ENCODE measurements at places on chromosomes 7 and 10.

GRCh38 chr7:130768854-130769253 is 34.8 kb upstream of the KLF14 start:
- no peak for DNase-seq

- DNase-seq: no peak
Observed at GRCh38 chr7:28152594-28152993, 28.0 kb downstream of the JAZF1 start.

DNA sequence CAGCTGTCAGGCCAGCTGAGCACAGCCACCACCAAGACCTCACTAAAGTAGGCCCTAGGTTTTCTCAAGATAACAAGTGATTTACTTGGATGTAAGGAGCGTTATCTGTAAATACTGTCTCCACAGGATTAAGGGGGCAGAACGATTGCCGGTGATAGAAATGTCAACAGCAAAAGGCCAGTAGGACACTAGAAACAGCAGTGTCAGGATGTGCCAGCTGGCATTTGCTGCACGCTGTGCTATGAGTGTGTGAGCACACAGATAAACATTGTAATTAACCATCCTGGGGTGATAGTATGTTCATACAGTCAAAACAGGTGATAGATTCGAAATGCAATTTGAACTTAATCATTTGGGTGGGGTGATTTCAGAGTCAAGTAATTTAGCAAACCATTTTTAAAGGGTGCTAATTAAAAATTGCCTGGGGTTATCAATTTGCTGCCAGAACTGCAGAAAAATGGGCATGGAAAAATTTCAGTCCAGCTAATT is 36.3 kb upstream of the NOBOX start:
- no peak for DNase-seq

DNA sequence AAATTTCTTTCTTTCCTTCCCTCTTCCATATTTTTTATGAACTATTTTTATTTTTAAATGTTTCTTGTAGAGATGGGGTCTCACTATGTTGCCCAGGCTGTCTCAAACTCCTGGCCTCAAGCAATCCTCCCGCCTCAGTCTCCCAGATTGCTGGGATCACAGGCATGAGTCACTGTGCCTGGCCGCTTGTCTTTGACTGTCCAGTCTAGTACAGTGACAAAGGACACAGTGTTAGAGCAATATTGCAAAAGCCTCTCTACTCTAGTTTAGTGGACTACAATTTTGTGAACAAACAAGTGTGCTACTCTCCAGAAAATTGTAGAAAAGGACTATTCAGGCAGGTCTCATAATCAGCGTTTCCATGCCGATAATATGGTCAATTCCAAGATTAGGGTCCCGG is 11.0 kb downstream of the CPA4 start:
- no peak for DNase-seq

- no peak for DNase-seq
Observed at GRCh38 chr7:37815671-37816371, 32.6 kb upstream of the NME8 start.

GRCh38 chr10:5184987-5185775 is at the start of gene AKR1C8:
Gene AKR1C8, minus strand, starts transcription at chr10:5185150. Its CDS starts 46 bp downstream, at chr10:5185104.
- no peak for DNase-seq

GRCh38 chr10:17851611-17852010 is 42.5 kb downstream of the MRC1 start:
- DNase-seq: no peak

- DNase-seq: no peak
Observed at GRCh38 chr10:123997486-123998196, 95.8 kb downstream of the CHST15 start.

- DNase-seq: no peak
Observed at GRCh38 chr7:71705217-71705616, 573.3 kb downstream of the GALNT17 start.

DNA sequence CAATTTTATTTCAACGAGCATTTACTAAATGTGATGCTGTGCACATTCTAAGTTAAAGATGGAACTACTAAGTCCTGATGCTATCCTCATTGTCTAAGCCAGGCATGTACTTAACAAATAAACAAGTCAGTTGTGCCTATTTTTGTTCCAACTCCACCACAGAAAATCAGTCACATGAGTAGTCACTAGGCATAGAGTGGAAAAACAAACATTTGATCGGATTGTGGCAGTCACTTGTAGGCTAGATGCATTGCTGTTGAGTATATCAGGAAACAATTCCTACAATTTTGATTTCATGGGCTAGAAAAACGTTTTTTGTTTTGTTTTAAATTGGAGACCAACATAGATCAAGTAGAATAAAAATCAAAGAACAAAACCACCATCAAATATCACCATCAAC is 177.6 kb upstream of the SLC25A13 start:
- DNase-seq: no peak

DNA sequence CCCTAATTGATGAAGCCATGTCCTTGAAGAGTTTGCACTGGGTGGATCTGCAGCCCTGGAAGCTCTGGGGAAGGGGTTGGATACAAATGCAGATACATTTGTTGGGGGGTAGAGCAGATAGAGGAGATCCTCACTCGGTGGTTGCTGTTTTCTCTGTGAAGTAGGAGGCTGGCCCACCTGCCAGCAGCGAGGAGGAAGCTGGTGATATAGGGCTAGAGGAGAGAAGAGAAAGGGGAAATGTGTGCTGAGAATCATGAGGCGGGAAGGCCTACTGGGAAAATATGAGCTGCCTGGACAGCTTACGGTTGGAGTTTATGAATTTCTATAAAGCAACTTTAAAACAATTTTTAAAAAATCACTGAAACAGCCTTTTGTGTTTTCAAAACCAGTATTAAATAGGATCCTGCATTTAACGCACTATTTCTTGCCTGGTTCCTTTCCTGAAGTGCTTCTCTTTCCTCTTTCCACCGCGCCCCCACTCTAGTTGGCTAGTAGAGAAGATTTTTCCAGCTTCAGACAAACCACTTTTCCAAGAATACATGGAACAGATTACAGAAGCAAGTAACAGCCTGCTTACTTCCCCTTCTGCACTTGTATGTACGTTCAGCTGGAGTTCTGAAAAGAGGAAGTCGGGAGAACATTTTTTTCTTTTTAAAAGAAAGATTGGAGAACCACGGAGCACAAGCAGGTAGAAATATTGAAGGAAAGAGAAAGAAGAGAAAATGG is 100.6 kb upstream of the GLCCI1 start:
- DNase-seq: no peak

DNA sequence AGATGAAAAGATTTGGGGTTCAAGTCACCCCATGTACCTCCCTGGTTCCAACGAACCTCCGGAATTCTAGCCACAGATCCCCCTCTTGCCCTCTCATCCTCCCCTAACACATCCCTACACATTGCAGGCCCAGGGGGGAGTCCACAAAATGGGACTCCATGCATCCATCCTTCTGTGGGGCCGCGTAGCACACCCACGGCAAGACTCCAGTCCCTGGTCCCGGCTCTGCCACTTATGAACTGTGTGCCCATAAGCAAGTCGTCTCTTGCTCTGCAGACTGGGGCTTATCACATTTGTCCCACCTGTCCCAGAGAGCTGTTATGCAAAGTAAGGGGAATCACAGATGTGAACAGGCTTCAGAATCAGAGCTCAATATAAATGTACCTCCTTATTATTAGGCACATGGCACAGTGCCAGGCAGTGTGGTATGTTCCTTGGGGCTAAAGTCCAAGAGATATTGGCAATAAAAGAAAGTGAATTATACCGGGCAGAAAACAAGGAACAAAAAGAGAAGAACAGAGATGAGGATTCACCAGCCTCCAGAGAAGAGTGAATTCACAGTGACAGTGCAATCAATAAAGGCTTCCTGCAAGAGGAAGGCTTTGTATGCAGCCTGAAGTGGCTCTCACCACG is 73.9 kb downstream of the KCNMA1 start:
- no peak for DNase-seq

DNA sequence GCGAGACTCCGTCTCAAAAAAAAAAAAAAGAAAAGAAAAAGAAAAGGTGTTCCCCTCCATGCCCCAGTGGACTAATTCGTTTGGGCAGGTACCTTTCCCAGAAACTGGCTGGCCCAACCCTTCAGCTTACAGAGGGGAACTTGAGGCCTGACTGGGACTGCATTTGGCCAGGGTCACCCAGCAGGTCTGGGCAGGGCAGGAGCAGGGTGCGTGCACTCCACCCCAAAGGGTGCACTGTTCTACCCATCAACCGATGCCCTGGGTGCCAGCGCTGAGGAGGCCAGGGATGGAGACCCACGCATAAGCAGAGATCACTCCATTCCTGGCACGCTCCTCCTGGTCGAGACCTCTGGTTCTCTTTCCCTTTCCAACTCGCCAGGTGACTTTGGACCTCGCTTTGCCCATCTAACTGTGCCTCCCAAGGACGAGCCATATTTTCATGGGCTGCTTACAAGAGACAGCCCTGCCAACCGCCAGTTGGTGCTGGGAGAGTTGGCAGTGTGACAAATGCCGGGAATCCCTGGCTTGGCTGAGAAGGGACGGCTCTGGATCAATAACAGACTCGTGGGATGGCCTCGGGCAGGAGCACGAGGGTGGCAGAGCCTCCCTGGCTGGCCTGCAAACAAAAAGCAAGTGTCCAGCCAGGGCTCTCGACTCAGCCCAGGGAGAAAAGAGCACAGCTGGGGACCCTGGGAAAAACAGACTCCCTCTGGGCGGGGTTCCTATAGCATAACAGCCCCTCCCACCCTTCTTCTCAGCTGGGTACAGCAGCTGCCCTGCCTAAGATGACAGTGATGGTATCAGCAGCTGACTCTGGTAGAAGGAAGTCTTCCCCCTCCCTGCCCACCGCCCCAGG is 7.9 kb downstream of the HSPB1 start:
- no peak for DNase-seq

DNA sequence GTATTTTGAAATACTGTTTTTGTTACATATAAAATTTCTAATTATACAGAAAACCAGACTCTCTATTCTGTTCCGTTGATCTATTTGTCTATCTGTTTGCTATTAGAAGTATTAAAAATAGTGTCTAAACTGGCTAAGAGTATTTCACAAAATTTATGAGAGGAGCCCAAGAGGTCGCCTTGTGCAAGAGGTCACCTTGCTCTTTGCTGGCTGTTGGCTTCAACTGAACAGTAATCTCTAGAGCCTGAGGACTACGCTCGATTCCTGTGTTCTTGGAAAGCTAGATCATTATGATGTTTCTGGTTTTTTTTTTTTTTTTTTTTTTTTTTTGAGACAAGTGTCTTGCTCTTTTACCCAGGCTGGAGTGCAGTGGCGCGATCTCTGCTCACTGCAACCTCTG is 428.6 kb downstream of the LRMDA start:
- DNase-seq: no peak

DNA sequence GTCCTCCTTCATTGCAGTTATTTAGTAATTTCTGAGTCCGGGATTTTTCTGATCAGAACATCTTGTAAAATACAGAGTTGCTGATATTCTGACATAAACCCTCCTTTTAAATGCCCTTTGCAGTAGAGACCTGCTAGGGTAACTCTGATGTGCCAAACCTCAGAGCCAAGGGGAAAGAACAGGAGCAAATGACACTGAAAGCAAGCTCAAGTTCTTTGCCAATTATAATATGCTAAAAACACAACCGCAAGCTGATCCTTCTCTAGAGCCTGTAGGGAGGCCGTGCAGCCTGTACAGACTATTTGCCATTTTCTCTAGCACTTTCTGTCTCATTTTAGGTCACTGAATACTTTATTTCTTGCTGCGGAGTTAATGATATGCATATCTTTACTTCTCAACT is 240.4 kb downstream of the CAMK1D start:
- DNase-seq: no peak

DNA sequence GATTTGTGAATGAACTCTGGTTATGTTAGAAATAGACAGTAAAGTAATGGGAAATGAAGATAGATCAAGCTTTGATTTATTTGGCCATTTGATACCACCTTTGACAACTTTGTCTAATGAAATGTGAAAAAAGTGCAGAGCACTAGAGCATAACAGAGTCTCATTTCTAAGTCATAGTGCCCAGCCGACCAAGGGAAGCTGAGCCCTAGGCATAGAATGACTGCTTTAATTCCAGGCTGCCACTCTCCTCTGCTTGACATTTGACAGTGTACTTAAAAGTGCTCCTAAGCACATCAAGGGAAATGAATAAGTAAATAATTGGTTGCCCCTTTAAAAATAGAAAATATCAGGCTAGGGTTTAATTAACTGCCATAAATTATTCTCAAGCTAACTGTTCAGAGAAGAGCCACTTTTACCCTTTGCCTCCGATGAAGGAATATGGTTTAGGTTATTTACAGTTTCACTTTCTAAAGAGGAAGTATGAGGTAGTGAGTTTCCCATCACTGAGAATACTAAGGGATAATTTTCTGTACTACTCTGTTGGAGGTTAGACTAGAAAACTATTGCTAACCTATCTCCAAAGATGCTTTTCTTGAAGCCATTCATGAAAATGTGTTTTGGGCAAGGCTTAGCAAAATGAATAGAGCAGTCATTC is 591.6 kb downstream of the REEP3 start:
- no peak for DNase-seq

- no peak for DNase-seq
Observed at GRCh38 chr10:62426600-62426999, 52.4 kb downstream of the ZNF365 start.

GRCh38 chr10:99984211-99985034 is 25.3 kb downstream of the DNMBP start:
- no peak for DNase-seq

DNA sequence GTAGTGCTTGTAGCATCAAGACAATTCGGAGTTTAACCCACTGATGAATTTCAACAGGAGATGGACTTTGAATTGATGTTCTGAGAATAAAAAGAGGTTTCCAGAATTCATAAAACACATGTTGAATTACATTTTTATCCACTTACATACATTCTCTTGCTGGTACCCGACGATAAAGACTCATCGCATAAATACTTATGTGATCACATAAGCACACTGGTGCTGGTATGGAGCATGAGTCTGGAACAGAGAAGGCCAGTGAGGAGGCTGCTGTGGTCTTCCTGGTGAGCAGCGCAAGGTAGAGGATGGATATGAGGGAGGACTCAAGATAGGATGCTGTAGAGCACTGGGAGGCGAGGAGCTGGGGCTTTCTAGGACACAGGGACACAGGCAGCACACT is 109.0 kb downstream of the RNF216 start:
- no peak for DNase-seq
